NCI-H460 (cell line): ENCODE measurements at places on chromosomes 7 and 10.

DNA sequence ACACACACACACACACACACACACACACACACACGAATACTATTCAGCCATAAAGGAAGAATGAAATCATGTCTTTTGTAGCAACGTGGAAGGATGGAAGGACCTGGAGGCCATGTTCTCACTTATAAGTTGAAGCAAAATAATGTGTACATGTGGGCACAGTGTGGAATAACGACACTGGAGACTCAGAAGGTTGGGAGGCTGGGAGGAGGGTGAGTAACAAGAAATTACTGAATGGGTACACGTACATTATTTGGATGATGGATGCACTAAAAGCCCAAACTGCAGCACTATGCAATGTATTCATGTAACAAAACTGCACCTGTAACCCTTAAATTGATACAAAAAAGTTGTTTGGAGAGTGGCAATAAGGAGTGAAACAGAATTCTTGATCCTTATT is 32.1 kb downstream of the KMT2C start:
- no peak for DNase-seq

- DNase-seq, result no peak
Measured at GRCh38 chr7:37659971-37660565, 23.5 kb upstream of the GPR141 start.

DNA sequence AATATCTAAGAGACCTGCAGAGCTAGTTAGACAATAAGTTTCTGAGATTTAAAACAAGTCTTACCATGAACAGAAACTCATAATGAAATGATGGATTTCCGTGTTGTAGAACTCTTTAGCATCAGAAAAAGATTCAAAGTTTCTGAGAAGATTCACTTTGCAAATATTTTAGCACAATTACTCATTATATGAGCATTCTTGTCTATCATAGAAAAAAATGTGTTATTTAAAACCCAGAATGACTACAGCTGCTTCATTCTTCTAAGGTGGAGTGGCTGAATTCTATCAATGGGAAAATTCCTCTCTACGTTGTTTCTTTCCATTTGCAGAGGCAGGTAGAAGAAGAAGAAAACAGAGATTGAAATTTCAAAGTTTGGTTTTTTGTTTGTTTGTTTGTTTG is 21.0 kb upstream of the RALA start:
- DNase-seq, result no peak

DNA sequence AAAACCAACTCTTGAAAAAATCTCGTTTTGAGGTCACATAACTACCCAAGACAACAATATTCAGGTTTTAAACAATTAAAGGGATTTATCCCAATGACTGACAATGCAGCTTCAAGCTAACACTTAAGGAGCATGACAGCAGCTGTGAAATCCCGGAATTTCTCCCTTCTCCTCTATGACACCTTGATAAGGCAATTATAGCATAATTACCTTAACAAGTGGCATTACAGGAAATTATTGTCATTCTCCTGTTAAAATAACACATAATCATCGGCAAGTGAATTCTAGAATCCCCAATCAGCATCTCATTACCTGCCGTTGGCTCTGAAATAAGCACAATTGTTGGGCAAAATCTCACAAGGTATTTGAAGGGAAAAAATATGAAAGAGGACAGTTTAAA is 417.0 kb upstream of the PFKP start:
- no peak for DNase-seq

DNA sequence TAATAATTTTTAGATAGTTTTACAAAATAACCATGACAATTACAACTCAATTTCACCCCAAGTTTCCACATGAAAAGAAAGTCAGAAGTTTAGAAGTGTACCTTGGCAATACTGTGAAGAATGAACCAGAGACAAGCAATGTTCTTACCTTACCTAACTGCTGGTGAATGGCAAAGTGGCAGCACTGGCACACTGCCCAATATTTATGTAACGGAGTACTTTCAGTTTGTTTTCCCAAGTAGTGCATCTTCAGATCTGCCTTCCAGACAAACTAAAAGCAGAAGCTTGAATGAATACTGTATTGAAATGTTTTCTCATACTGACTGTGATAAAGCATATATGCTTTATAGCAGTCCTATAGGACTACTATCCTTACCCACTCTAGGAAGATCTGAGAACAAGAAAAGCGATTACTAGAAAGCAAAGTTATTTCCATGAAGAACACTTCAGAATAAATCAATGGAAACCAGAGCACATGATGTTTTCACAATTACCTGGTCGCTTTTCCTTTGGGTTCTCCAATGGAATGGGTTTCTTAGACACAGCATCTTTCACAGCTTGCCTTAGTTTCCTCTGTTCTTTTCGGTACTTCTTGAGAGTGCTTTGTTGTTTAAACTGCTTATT is 1.5 kb downstream of the NOC3L start:
- DNase-seq, result peak; percentile 18

GRCh38 chr7:111255576-111255975 is 164.6 kb downstream of the LRRN3 start:
- DNase-seq, result no peak

- peak; percentile 97 for DNase-seq
Measured at GRCh38 chr7:130960208-130960988, 226.4 kb upstream of the KLF14 start.
